ENCODE measurements at places on chromosomes 16 and 17.

- DNase-seq, result no peak
These were observed 213.2 kb upstream of the RPL38 start for GRCh38 chr17:73990290-73990689.

DNA sequence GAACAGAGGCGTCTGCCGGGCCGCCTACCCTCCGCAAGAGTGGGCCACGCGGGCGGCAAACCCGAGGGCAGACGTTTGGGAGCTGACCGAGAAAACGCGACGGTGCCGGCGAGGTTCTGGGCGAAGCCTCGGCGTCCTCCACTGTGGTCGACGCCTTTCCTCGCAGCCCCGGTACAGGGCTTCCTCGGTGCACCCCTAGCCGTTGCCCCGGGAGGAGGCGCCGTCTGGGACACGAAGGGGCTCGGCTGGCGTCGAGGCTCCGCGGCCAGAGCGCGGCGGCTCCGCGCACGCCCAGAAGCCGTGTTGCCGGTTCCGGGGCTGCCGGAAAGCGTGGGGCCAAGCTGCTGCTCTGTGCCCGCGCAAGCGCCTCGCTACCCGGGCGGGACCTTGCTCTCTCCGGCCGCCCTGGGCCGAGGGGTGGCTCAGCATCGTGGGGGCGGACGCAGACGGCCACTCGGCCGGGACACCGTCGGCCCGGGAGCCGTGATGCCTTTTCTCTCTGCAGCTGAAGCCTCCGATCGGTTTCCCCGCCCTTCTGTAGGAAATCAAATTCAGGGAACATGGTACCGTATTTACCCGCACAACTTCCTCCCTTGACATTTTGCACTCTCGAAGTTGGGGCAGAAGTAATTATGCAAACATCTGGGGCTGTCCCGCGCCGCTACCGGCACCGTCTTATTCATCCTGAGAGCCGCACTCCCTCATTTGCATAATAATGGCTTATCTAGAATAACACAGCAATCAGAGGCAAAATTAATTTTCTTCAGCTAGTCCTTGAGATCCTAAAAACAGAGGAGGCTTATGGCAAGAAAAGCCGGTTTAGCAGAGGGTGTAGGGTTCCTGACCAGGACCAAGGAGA is 7.3 kb upstream of the CBX8 start:
- DNase-seq, result peak; percentile 61

DNA sequence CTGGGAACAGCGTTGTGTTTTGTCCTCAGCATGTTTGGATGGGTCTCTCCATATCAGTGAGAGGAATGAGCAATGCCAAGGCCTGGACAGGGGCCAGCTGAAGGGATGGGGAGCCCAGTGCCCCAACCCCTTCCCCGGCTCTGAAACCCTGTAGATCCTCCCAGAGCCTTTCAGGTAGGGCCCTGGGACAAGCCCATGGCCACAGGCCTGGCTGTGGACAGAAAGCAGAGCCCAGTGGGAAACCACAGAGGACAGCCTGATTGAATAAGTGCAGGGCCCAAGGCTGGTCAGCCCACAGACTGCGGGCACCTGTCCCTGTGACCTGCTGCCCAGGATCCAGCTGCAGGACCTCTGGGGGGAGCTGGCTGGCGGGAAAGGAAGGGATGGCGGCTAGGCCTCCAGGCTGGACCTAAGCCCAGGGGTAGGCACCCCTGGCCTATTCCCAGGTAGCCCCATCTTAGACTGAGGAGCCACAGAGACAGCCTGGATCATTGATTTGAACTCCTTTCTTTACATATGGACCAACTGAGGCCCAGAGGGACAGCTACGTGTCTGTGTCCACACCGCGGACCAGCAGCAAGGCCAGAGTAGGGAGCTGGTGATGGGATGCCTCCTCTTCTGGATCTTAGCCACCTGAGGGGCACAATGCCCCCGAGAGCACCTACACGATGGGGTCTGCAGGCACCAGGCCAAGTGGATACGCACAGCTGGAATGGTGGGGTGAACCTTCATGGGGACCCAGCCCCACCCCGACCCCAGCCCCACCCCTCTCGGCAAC is 1.3 kb downstream of the CCDC102A start:
- DNase-seq, result no peak

GRCh38 chr17:48954300-48954755 is 9.7 kb upstream of the SNF8 start:
- no peak for DNase-seq

DNA sequence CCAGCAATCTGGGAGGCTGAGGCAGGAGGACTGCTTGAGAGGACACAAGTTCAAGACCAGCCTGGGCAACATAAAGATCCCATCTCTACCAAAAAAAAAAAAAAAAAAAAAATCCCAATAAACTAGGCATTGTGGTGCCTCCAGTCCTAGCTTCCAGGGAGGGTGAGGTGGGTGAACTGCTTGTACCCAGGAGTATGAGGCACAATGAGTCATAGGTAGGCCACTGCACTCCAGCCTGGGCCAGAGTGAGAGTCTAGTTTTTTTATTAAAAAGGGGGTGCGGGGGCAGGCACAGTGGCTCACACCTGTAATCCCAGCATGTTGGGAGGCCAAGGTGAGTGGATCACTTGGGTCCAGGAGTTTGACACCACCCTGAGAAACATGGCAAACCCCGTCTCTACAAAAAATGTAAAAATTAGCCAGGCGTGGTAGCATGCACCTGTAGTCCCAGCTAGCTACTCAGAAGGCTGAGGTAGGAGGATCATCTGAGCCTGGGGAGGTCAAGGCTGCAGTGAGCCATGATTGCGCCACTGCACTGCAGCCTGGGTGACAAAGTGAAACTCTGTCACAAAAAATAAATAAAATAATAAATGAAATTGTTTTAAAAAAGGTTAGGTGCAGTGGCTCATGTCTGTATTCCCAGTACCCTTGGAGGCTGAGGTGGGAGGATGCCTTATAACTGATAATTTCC is 7.8 kb upstream of the CHST6 start:
- no peak for DNase-seq

GRCh38 chr16:60945225-60945624 is 1091.0 kb downstream of the CDH8 start:
- DNase-seq, result no peak

GRCh38 chr16:85833219-85833920 is 33.9 kb downstream of the COX4I1 start:
- no peak for DNase-seq

DNA sequence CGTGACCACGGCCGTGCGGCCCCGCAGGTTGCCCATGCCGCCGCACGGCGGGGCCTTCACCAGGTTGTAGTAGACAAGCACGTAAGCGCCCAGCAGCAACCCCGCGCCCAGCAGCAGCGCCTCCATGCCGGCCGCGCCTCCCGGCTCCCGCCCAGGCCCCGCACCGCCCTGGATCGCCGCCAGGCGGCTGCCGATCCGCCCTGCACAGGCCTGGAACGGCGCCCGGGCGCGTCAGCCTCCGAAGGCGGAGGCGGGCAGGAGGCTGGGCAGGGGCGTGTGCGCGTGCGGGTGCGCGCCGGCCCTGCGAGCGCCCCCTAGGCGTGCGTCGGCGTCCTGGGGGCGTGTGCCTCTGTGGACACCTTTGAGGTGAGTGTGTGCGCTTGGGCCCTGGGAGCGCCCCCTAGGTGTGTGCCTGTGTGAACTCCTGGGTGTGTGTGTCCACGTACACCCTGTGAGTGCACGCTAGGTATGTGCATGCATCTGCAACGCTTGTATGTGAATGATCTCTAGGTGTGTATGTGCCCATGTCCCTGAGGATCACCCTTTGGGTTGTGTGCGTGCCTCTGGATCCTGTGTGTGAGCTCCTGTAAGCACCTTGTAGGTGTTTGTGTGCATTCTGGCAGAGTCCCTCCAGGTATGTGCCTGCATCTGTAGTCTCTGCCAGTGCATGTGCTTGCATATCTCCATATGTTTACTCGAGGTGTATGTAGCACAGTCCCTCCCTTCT is at the start of gene DHRS13:
DHRS13 (minus strand) TSS at position 261 of the 727 bp plus-strand sequence; CDS start at position 126, 135 bp downstream.
- peak; percentile 95 for DNase-seq

DNA sequence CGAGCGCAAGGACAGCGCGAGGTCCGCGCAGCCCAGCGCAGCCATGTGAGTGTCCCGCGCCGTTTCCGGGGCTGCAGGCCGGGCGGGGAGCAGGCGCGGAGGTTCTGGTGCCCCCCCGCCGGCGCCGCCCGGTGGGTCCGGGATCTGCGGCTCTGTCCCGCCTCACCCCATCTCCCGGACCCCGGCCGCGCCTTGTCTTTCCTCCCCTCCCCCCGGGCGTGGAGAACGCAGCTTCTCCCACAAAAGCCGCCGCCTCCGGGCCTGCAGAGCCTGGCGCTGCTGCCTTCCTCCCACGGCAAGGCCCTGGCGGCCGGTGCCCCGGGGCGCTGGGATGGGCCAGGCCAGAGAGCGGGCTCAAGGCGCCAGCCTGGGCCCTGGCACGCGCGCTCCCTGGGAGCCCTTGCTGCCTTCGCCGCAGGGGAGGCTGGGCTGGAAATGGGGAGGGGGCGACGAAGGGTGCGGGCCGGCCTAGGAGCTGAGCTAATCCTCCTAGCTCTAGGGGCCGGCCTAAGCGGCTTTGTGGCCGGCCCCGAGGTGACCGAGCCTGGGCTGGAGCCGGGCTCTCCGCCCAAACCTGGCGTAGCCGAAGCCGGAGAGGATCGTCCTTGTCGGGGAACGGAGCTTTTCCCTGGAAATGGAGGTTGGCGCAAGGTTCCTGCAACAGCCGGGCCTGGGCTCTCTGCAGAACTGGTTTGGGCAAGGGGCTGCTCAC is 397 bp downstream of the RIPOR1 start:
- DNase-seq, result no peak

DNA sequence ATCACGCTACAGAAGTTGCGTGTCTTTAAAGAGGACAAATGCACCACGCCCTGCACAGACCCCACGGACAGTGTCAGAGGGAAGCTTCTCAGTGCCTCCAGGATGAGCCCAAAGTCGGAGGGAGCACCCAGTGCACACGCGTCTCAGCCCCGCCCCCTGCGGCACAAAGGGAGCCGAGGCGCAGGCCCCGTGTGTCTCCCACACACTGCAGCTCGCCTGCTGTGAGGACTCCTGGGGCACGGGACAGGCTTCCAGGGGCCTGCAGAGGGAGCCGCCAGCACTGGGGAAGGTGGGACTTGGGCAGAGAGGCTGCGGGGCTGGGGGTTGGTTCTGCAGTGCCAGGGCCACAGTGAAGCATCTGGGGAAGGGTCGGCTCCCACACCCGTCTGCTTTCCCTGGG is 77.4 kb downstream of the LMF1 start:
- DNase-seq, result no peak

GRCh38 chr16:58292886-58293285 is 1.9 kb downstream of the PRSS54 start:
- no peak for DNase-seq
